ENCODE measurements at places on chromosomes 7 and 10.

DNA sequence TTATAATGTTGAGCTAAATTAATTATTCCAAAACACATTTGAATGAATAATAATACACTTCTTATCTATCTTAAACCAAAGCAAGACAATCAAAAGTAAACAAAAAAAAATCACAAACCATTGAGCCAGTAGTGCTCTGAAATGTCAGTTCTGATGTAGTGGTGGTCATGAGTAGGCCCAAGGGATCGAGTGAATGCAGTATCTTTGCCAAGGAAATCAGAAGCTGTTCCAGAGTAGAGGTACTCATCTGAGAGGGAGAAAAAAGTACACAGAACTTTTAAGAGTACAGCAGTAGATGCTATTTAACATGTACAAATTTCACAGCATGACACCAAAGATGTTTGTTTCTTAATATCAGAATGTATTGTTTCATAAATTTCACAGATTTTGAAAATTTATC is 121.5 kb downstream of the SEMA3D start:
- DNase-seq: peak; percentile 63

- DNase-seq: no peak
Measured at GRCh38 chr7:99027841-99028240, 116.1 kb downstream of the SMURF1 start.

GRCh38 chr10:101050208-101051069 is 11.3 kb upstream of the KAZALD1 start:
- peak; percentile 38 for DNase-seq

DNA sequence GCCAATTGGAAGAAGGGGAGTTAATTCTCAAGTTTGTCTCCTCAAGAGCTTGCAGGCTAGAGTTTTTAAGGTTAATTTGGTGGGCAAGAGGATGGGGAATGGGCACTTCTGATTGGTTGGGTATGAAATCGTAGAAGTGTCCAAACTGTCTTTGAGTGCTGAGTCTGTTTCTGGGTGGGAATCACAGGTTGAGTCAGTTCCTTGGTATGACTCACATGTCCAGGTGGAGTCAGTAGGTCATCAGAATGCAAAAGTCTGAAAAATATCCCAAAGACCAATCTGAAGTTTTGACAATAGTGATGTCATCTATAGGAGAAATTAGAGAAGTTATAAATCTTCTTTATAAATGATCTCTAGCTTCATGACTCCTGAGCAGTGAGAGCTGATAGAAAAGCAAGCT is 1252.2 kb downstream of the REEP3 start:
- no peak for DNase-seq

GRCh38 chr7:37070471-37070870 is 346.2 kb upstream of the AOAH start:
- DNase-seq: no peak

DNA sequence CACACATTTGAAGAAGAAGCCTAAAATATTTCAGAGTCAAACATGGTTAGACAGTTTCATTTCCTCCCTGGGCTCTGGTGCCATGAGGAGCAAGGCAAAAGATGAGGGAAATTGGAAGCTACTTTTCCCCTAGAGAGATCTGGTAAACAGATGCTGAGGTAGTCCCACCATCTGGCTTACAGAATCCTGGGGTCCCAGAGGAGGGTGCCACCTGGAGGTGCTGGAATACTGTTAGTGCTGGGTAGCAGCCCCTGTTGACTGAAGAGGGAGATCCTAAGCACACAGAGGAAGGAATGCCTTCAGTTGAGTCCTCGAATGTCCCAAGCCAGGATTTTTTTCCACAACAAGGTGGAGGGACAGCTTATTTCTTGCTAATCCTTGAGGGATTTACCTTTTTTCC is 160.1 kb downstream of the FZD1 start:
- DNase-seq: no peak

- no peak for DNase-seq
Measured at GRCh38 chr7:27153526-27153925, 1.1 kb upstream of the HOXA3 start.

DNA sequence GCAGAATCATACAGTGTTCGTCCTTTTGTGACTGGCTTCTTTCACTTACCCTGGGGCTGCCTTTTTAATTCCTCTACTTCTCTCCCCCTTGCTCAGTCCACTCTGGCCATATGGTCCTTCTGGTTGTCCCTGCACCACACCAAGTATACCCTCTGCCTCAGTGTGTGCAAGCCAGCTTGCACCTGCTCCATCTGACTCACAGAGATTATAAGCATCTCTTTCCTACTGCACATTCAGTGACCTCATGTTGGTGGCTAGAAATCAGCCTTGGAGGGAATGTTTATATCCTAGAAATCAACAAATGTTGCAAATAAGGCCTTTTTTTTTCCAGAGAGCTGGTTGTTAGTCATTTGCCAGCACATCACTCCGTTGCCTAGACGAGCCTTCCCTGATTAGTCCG is 67.5 kb upstream of the C10orf90 start:
- no peak for DNase-seq

DNA sequence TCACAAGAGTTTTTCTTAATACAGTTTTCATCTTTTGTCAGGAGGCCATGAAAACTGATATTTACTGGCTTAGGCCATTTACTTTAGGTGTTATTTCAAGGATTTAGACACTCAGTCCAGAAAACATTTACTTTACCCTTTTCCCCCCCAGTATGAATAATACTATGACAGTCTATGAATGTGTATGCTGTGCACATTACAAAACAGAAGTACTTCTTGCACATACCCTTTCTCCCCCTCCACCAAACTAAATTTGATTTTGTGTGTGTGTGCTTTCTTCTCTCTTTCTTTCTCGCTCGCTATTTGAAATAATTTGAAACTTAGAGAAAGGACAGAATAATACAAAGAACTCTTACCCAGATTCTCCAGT is 41.3 kb downstream of the RBM33 start:
- no peak for DNase-seq

DNA sequence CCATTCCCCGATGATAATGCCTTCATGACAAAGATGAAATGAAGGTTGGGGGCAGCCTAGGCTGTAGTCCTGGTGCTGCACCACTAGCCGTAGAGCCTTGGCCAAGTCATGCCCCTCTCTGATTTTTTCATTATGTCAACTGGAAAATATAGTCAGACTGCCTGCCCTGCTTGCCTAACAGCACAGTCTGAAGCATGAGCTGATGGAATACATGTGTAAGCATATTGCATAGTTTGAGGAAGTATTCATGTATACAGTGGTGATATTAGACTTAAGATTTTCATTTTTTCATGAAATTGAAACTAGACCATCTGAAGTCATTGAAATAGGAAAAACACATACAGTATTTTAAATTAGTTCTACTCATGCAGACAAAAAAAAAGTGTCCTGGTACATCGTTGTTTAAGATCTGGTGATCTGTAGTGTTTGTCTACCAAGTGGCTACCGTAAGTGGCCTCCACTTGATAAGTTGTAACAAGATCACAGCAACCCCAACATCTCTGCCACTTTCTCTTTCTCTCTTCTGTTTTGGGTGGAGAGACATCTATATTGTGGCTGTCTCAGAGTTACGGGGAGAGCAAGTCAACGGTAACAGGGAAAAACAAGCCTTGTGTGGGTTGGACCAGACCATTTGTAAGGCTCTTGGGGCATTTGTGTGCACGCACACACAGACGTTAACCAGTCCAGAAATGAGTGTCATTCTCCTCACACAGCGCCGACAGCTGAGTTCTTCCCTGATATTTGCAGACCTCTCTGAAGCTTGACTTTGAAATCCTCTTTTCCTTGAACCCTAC is 716.6 kb upstream of the GALNT17 start:
- DNase-seq: no peak

DNA sequence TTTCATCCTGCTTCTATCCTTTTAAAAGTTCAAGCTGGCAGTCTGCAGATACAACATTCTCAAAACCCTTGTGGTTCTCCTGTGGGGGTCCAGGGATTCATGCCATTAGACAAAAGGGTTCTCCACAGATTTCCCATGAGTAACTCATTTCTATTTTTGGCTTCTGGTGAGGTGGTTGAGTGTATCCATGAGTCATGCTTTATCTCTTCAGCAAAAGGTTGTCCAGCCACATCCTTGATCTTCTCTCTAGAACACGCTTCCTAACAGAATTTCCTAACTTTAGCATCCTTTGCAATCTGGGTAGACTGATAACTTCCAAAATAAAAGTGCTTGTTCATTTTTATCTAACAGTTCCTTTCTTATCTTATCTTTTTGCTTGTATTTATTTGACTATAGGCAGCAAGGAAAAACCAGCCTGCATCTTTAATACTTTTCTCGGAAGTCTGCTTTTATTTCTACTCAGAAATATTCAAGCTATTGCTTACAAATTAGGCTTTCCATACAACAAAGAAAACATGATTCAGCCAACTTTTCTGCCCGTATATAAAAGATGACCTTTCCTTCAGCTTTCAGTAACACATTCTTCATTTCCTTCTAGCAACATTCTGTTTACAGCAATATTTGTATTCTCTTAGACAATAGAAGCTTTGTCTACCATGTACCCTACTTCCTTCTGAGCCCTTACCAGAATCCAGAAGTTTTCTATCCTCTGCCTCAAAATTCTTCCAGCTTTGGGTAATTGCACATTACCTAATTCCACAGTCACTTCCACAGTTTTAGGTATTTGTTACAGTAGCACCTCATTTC is 79.3 kb upstream of the IL6 start:
- DNase-seq: peak; percentile 91

GRCh38 chr7:98315318-98315993 is 34.0 kb downstream of the BRI3 start:
- DNase-seq: no peak

- no peak for DNase-seq
Measured at GRCh38 chr10:106182542-106182941, 982.0 kb downstream of the SORCS1 start.

DNA sequence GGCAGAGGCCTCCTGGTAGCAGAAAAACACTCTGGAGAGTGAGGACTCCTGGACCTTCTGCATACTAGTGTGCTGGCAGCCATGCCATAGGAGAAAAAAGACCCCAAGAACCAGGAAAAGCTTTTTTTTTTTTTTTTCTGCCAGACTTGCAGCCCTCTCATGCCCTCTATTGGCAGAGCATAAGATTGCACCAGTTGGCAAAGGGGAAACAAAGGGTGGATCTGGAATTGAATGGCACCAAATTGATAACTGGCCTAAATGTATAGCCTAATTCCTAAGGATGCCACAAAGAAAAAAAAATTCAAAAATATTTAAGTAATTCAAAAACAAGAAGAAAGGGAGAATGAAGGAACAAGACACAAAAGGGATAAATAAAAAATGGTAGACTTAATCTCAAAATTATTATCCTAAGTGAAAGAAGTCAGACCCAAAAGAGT is 112.5 kb upstream of the GHITM start:
- DNase-seq: no peak

GRCh38 chr10:102540023-102540422 is 36.3 kb downstream of the SUFU start:
- no peak for DNase-seq

- DNase-seq: no peak
Measured at GRCh38 chr10:62249957-62250356, 18.7 kb downstream of the RTKN2 start.

GRCh38 chr10:100436255-100436654 is 26.6 kb upstream of the WNT8B start:
- DNase-seq: no peak

DNA sequence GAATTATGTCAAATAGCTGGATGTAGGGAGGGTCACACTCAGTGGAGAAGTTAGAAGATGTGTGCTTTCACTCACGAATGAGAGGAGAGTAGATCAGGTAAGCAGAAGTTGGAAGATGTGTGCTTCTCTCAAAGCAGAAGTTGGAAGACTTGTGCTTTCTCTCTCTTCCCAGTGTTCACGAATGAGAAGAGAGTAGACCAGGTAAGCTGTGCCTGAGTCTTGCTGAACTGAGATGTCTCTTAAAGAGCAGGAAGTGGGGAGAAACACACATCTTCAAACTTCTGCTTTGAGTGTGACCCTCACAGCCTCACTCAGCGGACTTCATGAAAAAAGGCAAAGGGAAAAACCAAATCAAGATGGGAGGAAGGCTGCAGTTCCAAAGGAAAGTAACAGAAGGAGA is 7.0 kb upstream of the TMEM243 start:
- no peak for DNase-seq

DNA sequence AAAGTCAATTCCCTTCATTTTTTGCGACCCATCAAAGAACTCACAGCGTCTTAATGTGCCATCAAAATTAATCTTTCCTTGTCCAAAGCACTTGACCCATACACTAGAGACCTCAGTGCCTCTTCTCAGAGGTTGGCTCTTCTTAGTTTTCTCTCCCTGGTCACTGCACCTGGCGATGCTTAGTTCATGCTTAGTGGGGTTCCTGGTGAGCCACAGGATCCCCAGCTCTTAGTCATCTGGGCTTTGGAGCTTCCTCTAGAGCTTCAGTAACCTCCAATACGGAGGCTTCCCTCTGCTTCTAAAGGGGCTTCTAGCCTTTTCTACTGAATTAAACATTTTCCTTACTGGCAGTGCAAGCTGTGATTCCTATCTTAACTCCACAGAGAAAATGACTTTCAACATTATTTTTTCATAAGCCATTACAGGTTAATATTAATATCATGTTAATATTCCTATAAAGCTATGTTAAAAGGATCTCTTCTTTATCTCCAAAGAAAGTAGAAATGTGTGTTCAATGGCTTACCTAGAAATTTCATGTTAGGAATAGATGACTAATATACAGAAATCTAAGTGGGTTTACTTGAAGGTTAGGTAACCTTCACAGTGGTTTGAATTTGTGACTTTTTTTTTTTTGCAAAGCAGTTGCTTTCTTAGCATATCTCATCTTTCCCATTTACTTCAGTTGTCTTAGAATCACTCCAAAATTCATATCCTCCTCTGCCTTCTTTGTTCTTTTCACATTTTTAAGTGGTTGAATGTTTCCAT is 295.2 kb downstream of the CAMK1D start:
- DNase-seq: no peak

- DNase-seq: no peak
Measured at GRCh38 chr10:132543916-132544743, 6.5 kb downstream of the INPP5A start.

DNA sequence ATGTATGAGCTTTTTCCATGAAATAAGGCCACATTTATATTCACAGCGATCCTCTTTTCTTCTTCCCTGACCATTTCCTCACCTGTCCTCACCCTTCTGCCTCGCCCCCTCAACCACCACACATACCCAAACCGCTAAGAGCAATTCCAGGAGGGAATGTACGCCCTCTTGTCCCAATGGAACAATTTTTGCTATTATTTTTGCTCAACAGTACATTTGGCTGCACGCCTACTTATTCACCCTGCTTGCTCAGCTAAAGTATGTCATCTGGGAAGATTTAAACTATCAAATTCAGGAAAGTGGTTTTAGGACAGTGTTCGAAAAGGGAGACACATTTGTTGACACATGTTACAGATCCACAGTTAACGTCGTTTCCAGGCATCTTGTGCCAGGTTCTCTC is 252.7 kb downstream of the NEBL start:
- DNase-seq: no peak
